ENCODE measurements at places on chromosomes 12 and 14.

GRCh38 chr14:58299401-58300330 is 1.3 kb downstream of the ARID4A start:
- peak; percentile 32 for DNase-seq

- DNase-seq = no peak
Observed at GRCh38 chr14:36662543-36663403, 1.1 kb downstream of the PAX9 start.

GRCh38 chr14:24777678-24778077 is 143.7 kb upstream of the GZMB start:
- no peak for DNase-seq

GRCh38 chr12:94650143-94651056 is at the start of gene TMCC3:
Gene TMCC3, minus strand, starts transcription at chr12:94650557. Its CDS starts 127 bp downstream, at chr12:94650430.
- peak; percentile 34 for DNase-seq

GRCh38 chr12:77047341-77048109 is 17.8 kb downstream of the E2F7 start:
- no peak for DNase-seq

- no peak for DNase-seq
Observed at GRCh38 chr14:88188745-88189416, 134.2 kb downstream of the KCNK10 start.

- no peak for DNase-seq
Observed at GRCh38 chr14:35826952-35827416, 846 bp downstream of the BRMS1L start.

DNA sequence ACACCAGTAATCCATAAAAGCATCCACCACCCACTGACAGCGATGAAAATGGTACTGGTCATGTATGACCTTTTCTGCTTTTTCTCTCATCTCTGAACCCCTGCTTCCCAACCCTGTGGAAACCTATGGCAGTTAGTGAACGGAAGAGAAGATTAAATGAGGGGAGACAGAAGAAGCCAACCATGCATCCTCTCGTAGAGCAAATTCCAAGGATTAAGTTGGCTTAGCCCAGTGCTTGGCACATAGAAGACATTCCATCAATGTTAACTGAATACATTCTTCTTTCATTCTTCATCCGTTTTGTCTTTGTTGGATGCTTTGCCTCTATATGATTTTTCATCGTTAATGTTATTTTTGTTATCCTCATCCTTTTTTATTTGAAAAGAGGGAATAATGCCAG is 339.7 kb upstream of the FLRT2 start:
- DNase-seq = no peak

DNA sequence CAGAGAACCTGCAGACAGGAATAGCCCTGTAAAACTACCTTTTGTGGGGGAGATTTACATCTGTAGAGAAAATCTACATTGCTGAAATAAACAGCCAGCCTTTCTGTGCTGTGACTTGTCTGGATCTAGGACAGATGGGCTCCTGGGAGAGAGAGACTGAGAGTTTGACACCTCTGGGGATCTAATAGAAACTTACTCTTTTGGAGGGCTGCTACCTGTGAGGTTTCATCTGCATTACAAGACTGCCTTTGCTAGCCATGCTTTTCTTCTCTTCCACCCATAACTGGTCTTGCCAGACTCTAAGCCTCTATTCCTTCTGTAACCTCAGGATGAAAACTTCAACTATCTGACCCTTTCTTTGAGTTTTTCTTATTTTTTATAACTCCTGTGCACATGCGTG is 452.6 kb downstream of the ZFP36L1 start:
- no peak for DNase-seq
